ENCODE measurements at places on chromosomes 2 and 18.

GRCh38 chr2:124131276-124131675, 106.2 kb downstream of the CNTNAP5 start:
- DNase-seq, result no peak

GRCh38 chr2:227462462-227462951, 9.4 kb upstream of the AGFG1 start:
- DNase-seq, result no peak

DNA sequence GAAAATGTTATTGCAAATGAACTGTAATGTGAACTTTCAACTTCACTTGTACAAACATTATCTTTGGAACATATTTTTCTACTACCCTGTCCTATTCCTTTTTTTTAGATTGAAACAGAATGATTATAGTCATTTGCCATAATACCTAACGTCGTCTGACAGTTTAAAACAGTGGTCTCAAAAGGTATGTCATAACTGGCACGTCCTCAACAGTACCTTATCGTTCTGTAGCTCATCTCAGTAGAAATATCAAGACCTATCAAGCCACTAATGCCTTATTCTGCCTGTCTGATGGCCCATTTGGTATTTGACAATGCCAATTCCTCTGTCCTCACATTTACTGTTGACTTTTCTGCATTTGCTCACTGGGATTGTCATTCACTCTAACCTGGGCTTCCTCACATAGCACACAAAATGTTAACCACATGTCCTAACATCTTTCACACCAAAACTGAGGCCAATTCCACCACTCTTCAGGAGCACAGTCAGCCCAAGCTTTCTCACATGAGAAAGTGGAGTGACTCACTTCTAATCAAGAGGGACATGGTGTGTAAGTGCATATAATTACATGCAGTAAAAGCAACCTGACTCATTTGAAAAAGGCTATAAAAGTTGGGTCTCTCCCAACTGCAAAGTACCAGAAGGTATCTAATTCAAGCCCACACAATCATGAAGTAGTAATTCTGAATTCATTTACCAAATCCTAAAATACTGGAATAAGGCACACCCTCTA, 34.8 kb downstream of the DNER start:
- peak; percentile 7 for DNase-seq

GRCh38 chr18:76275727-76276313, 219.2 kb downstream of the ZNF516 start:
- no peak for DNase-seq

DNA sequence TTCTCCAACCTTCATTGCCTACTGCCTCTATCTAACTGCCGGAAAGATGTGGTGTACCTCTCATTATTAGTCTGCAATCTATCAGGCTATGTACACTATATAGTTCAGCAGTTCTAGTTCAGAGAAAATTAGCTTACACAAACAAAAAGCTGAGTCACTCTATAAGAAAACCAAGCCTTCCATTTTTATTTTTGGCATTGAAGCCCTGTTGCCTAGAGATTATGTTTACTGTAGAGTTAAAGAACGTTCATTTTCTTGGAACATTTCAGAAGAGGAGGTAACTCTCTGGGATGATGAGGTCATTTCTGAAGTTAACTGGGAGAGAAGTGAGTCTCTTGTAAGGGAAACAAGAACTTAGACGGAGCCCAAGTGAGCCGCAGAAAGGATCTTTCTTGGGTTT, 133.5 kb downstream of the FAM124B start:
- DNase-seq, result peak; percentile 24

DNA sequence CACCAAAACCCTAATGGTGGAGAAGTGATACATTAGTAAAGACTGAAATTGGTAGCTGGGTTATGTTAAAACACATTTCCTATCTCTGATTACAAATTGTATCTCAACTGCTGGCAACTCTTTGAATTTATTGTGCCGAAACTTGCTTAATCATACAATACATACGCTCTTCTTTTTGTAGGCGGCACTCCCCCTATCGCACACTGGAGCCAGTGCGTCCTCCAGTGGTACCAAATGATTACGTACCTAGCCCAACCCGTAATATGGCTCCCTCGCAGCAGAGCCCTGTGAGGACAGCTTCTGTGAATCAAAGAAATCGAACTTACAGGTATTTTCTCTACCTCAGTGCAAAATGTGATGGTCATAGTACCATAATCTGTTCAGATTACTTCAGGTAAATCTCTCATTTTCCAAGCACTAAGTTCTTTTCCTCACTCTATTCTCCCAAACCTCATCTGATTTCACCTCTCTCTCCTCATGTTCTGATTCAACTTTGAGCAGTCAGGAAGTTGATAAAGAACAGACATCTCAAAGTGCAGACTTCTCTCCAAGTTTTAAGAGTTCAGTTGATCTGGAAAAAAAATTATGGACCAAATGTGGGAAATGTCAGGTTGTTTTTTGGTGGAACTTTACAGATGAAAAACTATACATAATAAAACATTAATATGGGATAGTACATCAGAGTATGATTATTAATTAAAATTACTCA, 66.5 kb downstream of the ABI2 start:
- DNase-seq, result peak; percentile 38

DNA sequence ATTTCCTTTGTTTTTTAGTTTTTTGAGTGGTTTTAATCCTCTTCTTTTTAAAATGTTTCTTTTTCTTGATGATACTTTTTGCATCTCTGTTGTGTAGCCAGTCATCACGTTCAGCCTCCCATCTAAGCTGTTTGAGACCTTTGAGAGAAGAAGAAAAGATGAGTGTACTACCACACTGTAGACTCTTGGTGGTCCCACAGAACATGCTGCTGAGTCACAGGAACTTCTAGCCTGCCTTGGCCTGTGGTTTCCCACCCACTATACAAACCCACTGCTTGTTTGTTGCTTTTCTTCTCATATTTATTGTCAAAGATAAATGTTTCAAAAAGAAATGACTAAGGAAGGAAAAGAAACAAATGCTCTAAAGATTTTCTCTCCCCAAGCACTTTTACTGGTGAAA, 5.5 kb downstream of the CEBPZOS start:
- DNase-seq, result no peak

GRCh38 chr2:207254591-207255464, 89.1 kb upstream of the KLF7 start:
- peak; percentile 40 for DNase-seq

GRCh38 chr2:204049635-204050034, 113.1 kb downstream of the ICOS start:
- no peak for DNase-seq

GRCh38 chr18:980586-980985, 75.9 kb downstream of the ADCYAP1 start:
- DNase-seq, result no peak

- DNase-seq, result no peak
These were observed 97.2 kb downstream of the MYO5B start for GRCh38 chr18:50097702-50098101.

- peak; percentile 68 for DNase-seq
These were observed 29.6 kb upstream of the IL37 start for GRCh38 chr2:112881217-112881985.

DNA sequence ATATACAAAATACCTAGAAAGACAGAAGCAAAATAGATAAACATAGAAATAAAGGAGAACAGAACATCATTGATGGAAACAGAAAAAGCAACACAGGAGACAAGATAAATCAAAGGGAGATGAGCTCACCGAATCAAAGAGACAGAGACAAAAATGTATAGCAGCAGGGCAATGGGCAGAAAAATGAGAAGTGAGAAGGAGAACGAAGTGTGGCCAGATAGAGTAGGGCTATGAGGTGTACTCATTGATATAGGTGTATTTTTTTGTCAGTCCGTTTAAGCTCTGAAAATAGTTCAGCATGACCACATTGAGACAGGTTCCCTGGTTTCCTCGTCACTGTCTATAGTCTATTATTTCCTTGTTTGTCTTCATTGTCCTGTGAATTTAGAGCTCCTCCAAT, 55.1 kb downstream of the SP100 start:
- DNase-seq, result no peak

GRCh38 chr2:185567940-185568339, 170.7 kb upstream of the FSIP2 start:
- no peak for DNase-seq

- no peak for DNase-seq
These were observed 13.9 kb downstream of the HDAC4 start for GRCh38 chr2:239386872-239387445.

DNA sequence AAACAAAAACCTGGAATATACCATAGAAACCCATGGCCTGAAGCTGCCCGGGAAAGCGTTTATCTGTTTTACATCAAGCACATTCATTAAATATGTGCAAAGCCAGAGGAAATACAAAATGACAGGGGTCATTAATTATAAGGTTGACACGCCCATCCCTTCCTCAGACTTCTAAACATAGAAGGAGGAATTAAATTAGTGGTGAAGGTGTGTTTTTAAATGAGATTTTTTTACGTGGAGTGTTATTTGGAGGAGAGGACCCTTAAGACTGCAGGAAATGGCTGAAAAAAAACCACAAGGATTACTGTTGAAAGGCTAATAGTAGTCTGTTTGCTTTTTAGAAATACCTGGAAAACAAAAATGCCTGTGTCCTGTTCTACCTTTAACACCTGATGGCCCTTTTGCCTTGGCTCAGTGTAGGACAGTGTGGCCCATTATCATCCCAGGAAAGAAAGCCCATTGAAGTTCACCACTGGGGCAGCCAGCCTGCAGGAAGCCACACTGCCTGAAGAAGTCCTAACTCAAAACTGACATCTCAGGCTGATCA, 123.2 kb downstream of the EPHA4 start:
- peak; percentile 32 for DNase-seq

- peak; percentile 27 for DNase-seq
These were observed 472 bp downstream of the CNOT11 start for GRCh38 chr2:101253013-101253702.

DNA sequence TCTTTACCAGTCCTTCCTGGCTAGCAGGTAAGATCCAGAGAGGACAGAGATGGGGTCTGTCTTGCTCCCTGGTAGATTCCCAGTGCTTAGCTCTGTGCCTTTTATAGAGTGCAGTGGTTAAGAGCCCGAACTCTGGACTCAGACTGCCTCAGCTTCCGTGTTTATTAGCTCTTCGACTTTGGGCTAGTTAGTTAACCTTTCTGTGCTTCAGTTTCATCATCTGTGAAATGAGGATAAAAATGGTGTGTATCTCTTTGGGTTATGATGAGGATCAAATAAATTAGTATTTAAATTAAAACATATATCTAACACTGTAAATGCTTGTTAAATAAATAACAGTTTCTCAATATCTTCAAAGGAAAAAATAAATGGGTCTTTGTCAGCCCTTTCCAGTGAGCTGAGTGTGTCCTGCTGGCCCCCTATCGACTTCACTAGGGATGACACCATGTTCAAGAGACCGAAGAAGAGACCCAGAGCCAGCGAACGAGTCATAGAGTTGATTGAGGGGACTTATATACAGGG, 38.2 kb downstream of the CERS6 start:
- DNase-seq, result peak; percentile 38

DNA sequence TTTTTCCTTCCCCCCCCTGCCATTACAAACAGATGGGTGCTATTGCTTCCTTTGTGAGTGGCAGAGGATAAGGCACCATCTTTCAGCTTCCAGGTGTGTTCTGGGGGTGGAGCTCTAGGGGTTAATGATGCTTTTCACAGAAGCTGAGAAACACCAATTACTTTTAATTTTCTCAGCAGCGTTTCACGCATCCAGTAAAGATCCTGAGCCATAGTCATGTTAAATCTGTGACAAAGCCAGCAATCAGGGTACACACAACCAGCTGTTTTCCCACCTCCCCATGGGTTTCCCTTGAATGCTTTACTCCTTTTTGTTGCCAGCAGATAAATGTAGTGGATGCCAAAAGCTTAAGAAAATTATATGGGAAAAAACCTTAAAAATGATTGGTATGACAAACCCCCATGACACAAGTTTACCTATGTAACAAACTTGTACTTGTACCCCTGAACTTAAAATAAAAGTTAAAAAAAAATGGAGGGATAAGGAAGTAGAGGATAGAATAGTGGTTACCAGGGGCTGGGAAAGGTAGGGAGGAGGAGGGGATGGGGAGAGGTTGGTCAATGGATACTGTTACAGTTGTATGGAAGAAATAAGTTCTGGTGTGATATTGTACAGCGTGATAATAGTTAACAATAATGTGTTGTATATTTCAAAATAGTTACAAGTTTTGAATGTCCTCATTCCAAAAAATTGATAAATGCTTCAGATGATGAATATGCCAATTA, 70.0 kb downstream of the ACOXL start:
- DNase-seq, result no peak

DNA sequence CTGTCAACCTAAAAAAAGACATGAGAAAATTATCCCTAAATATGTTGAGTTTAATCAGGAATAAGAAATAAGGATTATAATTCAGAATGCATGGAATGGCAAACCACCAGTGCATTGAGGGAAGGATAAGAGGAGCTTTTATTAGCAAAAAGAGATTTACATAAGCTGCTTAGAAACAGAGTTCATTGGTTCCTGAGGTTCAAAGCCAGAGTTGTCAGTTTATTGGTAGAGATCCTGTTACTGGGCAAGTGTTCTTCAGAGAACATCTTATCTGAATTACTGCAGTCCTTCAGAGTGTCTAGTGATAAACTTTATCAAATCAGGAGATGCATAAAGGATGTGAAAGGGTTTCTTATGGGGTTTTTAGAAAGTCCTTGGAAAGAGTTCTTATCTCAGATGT, 76.0 kb upstream of the MEX3C start:
- DNase-seq, result peak; percentile 9

DNA sequence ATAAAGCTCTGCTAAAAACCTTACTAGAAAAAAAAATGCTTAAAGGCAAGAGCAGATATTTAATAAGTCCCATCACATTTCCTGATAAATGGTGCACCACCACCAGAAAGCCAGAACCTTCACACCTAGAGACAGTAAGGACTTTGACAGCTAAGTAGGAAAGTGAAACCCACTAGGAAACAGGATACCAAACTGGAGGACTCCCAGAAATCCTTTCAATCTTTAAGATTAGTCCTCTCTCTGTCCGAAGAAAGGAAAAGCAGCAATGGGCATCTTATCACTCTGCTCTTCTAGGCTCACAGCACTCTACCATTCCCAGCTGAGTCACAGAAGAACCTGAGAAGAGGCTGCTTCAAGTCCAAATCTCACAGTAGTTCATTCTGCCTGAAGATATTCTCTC, 3.7 kb downstream of the DYM start:
- no peak for DNase-seq

GRCh38 chr18:44638811-44639210, 41.9 kb upstream of the SETBP1 start:
- no peak for DNase-seq

- DNase-seq, result no peak
These were observed 48.5 kb downstream of the SERPINB7 start for GRCh38 chr18:63823516-63824219.

- peak; percentile 9 for DNase-seq
These were observed 18.3 kb downstream of the FHL2 start for GRCh38 chr2:105380432-105381100.

GRCh38 chr2:216308576-216308975, 63.7 kb downstream of the MARCHF4 start:
- peak; percentile 46 for DNase-seq

Data from A673 (cell line).